Left colon (tissue), 2 donors: ENCODE measurements at places on chromosomes 2 and 18. TPM values are rescaled to one million over a fixed set of nuclear protein-coding genes. Genes with fewer than 3 reads are reported as not detected.

The TTN gene
- total RNA-seq: 1.7 TPM

The FNDC4 gene
- 1.4 TPM for total RNA-seq

The CELF4 gene
- 1.8 TPM for total RNA-seq

The GCC2 gene
- 70.3 TPM for total RNA-seq
